ENCODE measurements at places on chromosomes 12 and 14.

GRCh38 chr12:105804591-105805265 is 334.0 kb downstream of the NUAK1 start:
- DNase-seq: no peak

- DNase-seq: peak; percentile 47
Observed at GRCh38 chr12:112978163-112979040, at the start of gene OAS2. OAS2 (plus strand) TSS chr12:112978519; CDS start chr12:112978609, 90 bp downstream.

DNA sequence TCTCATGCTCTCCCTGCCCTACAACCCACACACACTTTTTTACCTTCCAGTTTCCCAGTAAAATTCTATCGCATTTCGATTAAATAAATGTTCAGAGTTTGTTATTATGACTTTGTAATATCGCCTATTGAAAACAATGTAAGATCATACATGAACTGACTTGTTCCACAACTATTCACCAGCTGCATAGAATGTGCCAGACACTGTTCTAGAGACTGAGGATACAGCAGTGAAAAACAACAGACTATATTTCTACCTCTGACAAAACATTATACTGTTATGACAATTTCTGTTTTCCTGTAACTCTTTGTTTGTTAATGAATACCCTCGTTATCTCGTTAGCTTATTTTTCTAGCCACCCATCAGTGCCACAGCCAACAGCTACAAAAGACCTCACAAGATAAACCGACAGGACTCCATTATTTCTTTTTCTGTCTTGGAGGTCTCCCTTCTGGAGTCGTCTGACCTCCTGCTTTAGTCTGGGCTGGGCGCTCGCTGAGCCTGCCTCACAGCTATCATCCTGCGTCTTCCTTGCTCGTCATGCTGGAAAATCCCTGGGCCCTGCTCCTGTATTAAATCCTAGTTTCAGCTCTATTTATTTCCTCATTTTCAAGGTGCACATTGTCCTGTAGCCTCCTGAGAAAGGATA is 498.9 kb downstream of the DIO2 start:
- DNase-seq: no peak

GRCh38 chr14:105907276-105907675 is 380.9 kb downstream of the TMEM121 start:
- DNase-seq: no peak
